ENCODE measurements at places on chromosomes 11 and 22.

GRCh38 chr11:19426756-19427403 is 186.1 kb upstream of the E2F8 start:
- no peak for DNase-seq

- no peak for DNase-seq
These were observed 144.6 kb downstream of the LDLRAD3 start for GRCh38 chr11:36088266-36088972.

DNA sequence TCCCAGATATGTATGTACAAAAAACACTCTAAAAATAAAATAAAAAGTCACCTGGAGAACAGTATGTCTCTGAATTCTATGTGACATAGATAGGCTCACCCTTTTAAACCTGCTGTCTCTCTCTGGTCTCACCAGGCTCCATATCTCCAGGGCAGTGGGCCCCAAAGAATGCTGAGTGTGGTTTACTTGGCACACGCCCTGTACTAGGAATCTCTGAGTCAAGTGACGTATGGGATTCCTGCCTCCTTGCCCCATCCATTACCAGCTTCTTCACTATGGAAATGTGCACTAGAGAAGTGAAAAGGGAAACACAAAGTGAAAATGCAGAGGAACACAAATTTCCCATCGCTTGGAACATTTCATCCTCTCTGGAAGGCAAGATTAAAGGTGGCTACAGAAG is 722.2 kb upstream of the TENM4 start:
- no peak for DNase-seq

GRCh38 chr11:132685174-132685611 is 847.1 kb downstream of the OPCML start:
- no peak for DNase-seq

DNA sequence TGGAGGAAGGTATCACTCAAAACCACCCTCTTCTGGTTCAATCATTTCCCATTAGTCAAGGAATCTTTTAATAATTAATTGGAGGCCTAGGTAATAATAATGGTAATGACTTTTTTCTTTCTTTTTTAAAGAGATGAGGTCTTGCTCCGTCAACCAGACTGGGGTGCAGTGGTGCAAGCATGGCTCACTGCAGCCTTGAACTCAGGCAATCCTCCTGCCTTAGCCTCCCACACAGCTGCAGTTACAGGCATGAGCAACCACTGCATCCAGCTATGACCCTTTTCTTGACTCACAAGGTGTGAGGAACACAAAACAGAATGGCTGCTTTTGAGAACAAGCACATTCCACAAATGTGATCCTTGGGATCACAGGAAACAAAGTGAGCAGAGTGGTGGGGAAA is 3.6 kb downstream of the POLDIP3 start:
- DNase-seq = no peak

- no peak for DNase-seq
These were observed 1.7 kb upstream of the TXNRD2 start for GRCh38 chr22:19943082-19944026.

DNA sequence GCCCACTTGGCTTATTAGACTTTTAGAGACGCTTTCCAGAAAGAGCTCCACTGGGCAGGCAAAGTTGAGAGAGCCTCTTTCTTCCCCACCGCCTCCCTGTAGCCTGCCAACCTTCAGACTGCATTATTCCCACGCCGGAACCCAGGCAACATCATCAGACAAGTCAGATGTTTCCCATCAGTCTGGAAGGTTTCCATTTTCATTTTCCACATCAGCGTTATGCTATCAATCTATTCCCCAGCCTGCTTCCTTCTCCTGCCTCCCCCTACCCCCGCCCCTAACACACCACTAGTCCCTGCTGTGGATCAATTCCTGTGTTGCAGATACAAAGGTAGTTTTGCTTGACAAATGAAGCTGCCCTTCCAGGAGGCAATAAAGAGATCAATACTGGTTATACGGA is 184.8 kb downstream of the DSCAML1 start:
- DNase-seq = no peak

DNA sequence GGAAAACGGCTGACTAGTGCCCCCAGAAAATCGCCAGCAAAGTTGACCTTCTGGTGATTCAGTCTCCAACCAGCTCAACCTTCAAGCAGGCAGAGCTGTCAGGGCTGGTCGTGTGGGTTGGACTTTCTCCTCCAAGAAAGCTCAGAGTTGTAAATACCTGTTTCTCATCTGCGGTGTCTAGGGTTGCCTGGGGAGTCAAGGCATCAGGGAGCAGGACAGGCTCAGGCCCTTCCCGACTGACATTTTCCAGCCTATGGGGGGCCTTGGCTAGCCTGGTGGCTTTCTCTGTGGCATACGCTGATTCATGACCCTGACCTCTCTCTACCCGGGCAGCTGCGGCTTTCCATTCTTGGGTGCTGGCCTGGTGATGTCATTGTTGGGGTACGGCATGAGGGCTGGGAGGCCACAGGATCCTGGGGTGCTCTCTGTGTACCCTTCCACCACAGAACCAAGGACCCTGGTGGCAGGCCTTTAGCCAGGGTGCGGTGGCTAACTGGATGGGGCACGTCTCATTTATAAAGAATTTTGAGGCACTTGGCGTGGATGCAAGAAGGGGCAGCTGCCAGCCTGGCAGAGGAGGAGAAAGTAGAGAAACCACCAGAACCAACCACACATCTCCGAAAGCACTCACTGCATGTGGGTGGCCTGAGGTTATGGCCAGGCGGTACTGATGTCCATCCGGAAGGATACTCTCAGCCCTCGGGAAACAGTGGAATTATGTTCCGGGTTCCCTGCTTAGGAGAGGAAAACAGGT is 64.9 kb downstream of the BCR start:
- no peak for DNase-seq

- no peak for DNase-seq
These were observed 45.5 kb downstream of the PKNOX2 start for GRCh38 chr11:125210066-125210465.

DNA sequence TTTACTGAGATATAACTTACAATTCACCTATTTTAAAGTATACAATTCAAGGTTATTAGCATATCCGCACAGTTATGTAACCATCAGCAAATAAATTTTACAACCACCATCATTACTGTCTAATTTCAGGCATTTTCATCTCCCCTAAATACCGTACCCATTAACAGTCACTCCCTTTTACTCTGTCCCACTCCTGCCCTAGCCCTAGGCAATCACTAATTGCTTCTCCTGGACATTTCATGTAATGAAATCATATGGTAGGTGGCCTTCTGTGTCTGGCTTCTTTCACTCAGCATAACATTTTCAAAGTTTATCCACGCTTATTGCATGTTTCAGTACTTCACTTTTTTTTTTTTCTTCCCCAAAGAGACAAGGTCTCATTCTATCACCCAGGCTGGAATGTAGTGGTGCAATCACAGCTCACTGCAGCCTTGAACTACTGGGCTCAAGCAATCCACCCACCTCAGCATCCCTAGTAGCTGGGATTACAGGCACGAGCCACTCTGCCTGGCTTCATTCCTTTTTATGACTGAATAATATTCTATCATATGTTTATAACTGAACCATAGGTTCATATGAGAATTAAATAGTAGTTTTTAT is 61.4 kb upstream of the CHRM4 start:
- DNase-seq = no peak

GRCh38 chr11:98944461-98944860 is 76.3 kb upstream of the CNTN5 start:
- no peak for DNase-seq

- DNase-seq = no peak
These were observed 300.3 kb downstream of the ST3GAL4 start for GRCh38 chr11:126655807-126656128.

- DNase-seq = no peak
These were observed 19.7 kb downstream of the CTR9 start for GRCh38 chr11:10770626-10771254.

DNA sequence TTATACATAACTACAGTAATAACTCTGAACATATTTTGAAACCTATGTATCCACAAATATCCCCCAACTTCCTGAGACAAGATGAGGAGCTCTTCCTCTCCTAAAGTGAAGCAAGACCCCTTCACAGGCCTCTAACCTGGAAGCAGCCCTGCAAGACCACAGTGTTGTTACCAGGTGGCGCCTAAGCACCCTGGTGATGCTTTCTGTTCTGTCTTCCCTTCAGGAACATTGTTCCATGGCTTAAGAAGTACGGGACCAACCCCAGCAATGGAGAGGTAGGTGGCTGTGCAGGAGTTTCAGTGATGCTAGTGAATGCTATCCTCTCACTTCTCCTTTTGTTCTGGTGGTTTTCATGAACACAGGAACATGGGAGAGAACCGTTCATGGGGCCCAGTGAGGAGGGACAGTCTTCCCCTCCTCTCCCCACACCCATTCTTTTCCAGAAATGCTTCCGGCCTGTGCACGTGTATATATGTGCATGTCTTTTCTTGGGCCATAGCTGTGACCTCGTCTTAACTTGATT is 6.4 kb downstream of the PPIL2 start:
- DNase-seq = no peak

DNA sequence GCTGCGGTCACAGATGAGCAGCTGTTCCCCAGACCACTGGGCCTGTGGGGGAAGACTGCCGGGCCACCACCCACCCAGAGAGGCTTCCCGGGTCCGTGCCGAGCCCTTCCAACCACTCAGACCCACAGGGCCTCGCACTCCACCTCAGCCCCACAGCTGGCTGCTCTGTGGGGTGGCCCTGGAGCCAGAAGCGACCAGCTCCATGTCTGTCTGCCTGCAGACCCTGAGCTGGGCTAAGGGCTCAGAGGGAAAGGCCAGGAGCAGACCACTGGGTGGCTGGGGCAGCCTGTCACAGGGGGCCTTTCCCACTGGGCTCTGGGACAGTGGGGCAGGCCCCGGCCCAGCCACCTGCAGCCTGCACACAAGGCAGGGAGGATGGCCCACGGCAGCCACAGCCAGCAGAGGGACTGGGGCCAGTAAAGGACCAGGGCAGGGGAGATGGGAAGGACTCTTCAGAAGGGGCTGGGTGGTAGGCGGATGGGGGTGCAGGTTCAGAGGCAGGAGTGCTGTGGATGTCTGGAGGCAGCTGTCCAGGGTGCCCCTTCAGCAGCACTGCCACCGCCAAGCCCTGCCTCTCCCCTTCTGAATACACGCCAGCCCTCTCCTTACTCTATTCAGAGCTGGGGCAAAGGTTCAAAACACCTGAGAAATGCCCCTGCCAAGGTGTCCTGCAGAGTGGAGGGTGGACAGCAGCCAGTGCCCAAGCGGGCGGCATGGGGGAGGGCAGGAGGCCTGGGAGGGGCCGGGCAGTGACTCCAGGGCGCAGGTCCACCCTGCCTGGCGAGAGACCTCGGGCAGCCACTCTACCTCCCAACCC is 32.2 kb downstream of the GNB1L start:
- no peak for DNase-seq

GRCh38 chr11:119964136-119965025 is 173.5 kb downstream of the TRIM29 start:
- DNase-seq = no peak

GRCh38 chr11:124085997-124086846 is 29.0 kb upstream of the VWA5A start:
- no peak for DNase-seq

DNA sequence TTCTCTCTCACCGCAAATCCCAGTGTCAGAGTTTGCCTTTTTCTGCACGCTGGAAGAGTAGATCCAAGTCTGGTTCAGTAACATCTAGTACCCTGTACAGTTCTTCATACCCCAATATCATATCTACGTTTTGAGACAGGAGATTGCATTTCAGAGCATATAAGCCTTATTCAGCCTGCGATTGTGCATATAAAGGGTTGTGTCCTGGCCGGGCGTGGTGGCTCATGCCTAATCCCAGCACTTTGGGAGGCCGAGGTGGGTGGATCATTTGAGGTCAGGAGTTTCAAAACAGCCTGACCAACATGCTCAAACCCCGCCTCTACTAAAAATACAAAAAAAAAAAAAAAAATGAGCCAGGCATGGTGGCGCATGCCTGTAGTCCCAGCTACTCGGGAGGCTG is 104.9 kb downstream of the MTNR1B start:
- DNase-seq = no peak

DNA sequence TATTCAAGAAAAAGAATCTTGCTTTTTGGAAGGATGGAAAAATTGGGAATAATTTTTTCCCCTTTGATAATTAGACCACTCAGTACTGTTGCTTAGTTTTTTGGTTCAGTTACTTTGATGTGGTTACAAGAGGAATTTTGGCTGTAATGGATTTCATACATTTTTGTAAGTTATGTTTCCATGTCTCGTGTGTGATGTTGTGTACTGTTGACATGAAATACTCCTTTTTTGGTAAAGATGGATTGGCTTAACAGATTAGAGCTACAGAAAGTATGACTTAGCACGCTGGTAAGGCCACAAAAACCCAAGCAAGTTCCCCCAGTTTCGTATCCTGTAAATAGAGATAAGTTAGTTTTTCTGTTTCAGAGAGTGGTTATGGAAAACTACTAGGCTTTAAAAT is 11.9 kb downstream of the TBCEL start:
- DNase-seq = no peak

GRCh38 chr11:132943357-132943705 is 589.0 kb downstream of the OPCML start:
- DNase-seq = no peak

DNA sequence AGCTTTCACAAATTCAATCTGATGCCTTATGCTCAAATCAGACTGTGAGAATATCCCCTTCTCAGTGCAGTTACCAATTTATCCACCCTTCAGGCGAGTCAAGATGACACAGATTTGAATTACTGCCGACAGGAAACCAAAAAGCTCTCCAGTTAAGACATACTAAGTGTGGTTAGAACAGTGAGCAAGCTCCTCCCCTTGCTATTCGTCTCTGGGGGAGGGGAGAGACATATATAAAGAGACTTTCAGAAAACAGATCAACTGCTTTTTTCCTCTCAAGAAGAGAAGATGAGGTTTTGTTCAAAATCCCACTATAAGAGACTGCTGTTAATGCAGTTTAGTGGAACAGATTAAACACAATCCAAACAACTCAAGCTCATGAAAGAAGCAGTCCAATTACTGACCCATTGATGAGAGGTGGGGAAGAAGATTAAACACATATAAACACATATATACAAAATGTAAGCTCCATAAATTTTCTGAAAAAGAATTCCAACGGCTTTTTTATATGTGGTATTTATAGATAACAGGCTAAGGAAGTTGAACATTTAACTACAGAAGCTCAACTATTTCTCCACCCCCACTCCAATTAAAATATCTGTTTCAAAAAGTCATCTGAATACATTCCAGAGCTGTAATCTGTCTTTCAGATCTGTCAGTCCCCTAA is 102.7 kb downstream of the MRTFA start:
- peak; percentile 78 for DNase-seq

- DNase-seq = no peak
These were observed 46.8 kb downstream of the BTG4 start for GRCh38 chr11:111465400-111465799.

GRCh38 chr11:14881576-14882193 is 10.3 kb downstream of the CYP2R1 start:
- no peak for DNase-seq

GRCh38 chr11:1807264-1807995 is 27.4 kb upstream of the SYT8 start:
- DNase-seq = no peak

GRCh38 chr11:28104984-28105383 is 3.0 kb downstream of the KIF18A start:
- no peak for DNase-seq

- no peak for DNase-seq
These were observed 6.0 kb upstream of the SYT7 start for GRCh38 chr11:61586792-61587430.

GRCh38 chr11:128484172-128484571 is 103.2 kb downstream of the ETS1 start:
- no peak for DNase-seq

- DNase-seq = no peak
These were observed 298.7 kb upstream of the DDI1 start for GRCh38 chr11:103737747-103738146.

Data from GM13976 (cell line).